ENCODE measurements at places on chromosomes 3 and 15.

DNA sequence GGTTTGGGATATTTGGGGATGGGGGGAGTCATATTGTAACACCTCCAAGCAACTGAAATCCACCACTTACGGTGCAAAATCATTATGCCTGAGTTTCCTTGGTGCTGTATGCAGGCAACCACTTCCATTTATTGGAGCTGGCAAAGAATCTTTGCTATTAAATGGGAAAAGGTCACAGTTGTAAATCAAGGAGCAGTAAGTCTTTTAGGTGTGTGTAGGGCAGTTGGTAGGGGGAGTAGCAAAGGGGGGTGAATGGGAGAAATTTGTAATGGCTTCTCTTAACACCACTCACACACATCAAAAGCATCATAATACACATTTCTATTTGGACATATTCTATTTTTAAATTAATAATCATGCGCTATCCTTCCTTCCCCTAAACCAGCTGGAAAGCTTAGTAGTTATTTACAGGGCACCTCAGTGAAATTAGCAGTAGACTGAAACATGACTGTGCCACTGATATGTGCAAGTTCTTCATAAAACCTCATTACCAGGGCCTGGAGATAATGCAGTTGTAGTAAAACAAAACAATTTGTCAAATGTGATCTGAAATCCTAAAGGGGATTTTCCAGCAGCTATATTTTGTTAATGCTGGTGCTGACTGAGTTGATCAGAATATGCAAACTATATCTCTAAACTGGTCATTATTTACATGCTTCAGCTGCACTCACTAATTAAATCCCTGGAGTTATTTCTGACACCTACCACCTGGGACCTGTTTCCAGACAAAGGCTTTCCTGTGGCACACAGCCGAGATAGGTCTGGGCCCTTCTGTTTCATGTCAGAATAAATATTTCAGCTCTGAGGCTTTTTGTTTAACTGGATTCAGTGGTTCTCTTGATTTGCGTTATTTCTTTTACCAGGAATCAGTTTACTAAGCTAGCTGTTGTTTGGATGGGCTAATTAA, 90.1 kb downstream of the B3GALNT1 start:
- no peak for DNase-seq

- no peak for DNase-seq
Observed at GRCh38 chr15:65371976-65372786, 5.6 kb downstream of the IGDCC3 start.

GRCh38 chr3:147411815-147412241, 2.7 kb downstream of the ZIC1 start:
- no peak for DNase-seq

DNA sequence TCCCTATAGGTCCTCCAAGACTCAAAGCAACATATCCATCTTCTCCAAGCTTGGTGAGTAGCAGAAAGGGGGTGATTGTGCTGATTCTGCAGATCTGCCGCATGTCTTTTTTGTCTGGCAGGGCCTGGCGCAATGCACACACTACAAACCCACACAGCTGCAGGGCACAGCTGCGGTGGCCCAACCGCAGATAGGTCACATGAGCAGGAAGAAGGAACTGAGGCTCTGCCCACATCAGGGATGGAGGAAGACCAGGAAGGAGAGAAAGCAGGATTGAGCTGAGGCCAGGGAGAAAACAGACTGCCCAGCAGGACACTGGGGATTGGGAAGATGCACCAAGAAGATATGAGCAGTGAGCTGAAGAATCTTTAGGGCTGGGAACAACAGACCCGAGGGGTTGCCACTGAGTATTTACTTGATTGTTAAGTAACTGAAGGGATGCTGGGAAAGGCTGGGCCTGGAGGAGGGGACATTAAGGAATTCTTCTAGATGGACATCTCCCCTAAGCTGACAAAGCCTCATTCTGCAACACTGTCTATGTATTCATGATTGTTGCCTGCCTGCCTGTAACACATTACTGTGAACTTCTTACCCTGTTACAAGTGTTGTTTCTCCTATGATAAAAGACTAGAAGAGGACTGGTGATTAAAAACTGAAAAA, 126.7 kb downstream of the MYLK start:
- DNase-seq: no peak

- no peak for DNase-seq
Observed at GRCh38 chr3:187706971-187707370, 4.6 kb upstream of the RTP2 start.

DNA sequence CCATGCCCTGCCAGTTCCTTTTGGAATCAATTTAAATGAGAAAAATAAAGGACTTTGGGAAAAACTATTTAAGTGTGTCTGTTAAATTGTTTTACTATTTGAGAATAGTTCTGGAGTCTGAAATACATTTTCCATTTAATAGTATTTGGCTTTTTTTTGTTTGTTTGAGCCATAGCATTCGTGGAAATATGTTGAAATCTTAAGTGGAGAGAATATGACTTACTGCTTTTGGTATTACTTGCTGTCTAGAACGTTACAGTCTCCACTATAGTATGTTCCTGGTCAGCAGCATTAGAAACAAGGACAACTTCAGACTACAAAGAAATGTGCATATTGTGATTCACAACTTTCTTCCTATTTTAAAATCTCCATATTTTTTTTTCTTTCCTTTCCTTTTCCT, 179.4 kb downstream of the GHSR start:
- no peak for DNase-seq

- DNase-seq: no peak
Observed at GRCh38 chr15:66692808-66693596, 9.0 kb upstream of the SMAD6 start.

- DNase-seq: no peak
Observed at GRCh38 chr3:150070271-150070670, 99.6 kb upstream of the PFN2 start.

DNA sequence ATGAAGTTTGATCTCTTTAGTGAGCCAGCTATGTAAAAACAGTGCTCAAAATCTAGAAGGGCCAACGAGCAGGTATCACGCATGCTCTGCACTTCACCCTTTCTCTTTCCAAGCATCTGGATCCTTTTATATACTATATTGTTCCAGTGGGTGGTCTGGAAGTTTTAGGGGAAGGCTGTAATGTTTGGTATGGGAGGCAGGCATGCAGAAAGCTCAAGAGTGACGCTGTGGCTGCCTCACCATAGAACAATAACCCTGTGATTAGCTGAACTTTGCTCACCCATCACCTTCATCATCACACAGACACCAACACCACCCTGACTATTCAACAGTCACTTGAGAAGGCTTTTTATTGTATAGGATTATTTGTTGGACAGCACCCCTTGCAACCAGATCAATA, 81.6 kb downstream of the FBN1 start:
- no peak for DNase-seq

- no peak for DNase-seq
Observed at GRCh38 chr3:4099607-4100006, 203.6 kb upstream of the SETMAR start.

- no peak for DNase-seq
Observed at GRCh38 chr3:59508273-59508672, 458.4 kb upstream of the CFAP20DC start.

DNA sequence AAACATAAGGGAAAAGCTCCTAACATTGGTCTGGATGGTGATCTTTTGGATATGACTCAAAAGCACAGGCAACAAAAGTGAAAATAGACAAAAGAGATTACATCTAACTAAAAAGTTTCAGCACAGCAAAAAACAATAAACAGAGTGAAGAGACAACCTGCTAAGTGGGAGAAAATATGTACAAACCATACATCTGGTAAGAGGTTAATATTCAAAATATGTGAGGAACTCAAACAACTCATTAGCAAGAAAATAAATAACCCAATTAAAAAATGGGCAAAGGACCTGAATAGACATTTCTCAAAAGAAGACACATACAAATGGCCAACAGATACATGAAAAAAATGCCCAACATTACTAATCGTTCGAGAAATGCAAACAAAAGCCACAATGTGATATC, 19.0 kb upstream of the NR1I2 start:
- DNase-seq: no peak

DNA sequence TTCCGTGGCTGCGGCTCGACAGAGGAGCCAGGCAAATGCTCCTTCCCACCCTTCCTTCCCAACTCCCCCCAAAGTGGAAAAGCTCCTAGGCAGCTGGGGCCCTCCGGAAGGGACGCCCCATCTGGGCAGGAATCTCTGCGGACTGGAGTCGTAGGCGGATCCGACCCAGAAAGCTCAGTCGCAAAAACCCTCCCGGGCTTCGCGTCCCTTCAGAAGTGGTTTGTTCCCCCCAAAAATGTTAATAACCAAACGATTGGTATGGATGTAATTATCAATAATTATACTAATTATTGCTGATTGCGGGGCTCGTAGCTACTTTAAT, 3.8 kb downstream of the RNU6-1 start:
- DNase-seq: no peak

- DNase-seq: no peak
Observed at GRCh38 chr3:118966700-118967099, 67.9 kb downstream of the IGSF11 start.

DNA sequence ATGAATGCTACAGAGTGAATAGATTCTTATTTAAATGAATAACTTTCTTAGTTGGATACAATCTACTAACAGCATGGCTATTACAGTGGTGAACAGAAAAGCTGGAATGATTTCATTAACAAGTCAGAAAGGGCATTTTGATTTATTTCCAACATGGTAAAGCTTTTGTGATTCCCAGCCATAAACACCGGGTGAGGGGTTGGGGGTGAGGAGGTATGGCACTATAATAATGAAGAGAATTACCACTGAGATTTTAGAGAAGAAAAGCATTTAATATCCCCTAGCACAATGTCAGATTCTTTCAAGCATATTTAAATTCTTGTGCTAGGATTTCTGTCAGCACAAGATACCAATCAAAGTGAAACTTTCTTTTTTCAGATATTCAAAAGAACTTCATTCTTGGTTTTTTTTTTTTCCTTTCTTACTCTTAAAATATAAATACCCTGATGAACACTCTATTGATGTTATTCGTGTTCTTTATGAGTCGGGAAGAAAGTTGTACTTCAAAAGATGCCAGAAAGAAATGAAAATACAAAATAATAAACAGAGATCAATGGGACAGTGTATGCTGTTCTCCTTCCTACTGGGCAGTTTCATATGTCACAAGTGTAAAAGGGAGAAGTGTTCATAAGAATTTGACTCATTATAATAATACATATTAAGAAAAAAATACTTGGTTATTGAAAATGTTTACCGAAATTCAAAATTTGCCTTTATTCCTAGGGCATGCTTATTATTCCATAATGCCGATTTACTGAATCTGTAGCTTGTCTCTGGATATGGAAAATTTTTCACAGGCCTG, 522.8 kb downstream of the CADM2 start:
- no peak for DNase-seq

DNA sequence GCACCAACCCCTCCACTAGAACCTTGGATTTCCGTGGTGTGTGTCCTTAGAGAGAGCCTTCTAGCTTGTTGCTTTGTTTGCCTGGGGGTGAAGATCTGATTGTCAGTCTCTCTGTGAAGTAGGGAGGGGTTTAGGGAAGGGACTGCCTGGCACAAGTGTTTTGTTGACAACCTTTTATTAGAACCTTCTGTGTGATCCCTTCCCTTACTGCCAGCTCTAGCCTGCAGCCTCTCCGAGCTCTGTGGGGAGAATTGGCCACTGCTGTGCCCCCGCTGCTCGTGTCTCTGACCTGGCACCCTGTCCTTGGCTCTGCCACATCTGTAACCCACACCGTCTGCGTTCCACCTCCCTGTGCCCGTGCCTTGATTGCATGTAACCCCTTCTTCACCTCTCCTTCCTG, 30.9 kb upstream of the PCSK6 start:
- no peak for DNase-seq

DNA sequence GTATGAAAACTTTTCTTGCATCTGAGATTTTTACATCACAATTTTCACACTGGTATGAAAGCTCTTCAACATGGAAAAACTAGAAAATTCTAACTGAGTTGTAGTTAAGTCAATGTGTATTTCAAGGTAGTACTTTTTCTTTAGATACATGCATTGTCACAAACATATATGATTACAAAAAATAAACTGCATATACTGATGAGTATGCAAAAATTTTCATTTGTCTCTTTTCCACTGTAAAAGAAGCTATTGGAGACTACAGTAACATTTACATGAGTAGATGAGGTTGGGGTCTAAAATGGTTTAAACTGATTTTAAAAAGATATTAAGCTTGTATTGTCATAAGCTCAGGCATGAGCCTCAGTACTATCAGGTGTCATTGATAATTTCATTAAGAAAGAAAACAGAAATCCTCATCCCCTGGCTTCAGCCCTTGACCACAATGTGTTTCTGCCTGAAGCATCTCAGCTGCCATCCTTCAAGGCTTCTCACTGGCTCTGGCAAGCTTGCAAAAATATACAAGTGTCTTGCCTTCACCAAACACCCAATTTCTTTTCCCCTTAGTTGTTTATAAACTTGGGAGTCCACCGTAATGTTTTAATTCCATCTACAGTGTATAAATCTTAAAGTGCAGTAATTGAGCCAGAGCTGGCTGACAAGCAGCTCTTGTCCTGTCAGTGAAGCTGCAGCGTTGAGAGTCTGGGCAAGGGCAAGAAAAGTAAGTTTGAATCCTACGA, 71.9 kb downstream of the ALDH1A2 start:
- no peak for DNase-seq

GRCh38 chr3:86794361-86795065, 196.4 kb downstream of the VGLL3 start:
- DNase-seq: no peak

DNA sequence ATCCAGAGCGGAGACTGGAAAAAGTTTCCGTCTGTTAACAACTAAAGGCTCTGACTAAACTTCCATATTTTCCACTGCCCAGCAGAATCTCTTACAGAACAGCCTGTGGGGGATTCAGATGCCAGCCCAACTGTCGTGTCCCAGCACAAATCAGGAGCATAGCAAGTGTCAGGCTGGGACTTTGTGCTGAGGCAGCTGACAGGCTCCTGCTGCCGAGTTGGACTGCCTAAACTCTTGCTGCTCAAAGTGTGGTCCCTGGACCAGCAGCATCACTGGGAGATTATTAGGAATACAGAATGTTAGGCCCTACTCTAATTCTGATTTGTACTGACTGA, 31.2 kb upstream of the CMTM7 start:
- DNase-seq: no peak

DNA sequence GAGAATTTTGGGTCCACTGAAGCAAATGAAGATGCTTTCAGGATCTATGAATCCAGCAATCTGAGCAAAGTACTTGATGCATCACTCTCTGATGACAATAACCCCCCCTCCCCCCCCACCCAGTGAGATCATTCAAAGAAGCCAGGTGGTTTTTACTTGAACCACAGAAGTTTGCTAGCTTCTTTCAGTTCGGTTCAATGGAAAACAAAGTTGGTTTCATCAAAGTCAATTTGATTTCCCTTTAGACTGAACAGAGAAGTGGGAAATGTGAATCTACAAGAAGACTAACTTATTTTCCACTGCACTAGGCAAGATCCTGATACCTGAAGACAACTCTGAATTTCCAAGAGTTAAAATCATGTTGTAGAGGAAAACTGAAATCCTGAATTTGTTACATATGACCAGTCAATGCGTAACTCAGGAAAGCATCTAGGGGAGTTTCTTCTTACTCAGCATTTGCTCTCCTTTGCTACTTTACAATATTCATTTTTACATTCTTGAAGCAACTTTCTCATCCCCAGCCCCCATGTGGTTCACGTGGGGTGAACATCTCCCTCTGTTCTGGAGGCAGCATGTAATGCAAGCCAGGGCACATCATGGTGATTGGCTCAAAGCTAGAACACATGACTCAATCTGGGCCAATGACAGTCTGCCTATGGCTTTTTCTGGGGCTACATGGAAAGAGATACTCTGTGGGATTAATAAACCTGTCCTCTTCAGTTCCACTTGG, 572.6 kb downstream of the FOXP1 start:
- no peak for DNase-seq

GRCh38 chr15:60706145-60706544, 227.2 kb upstream of the ICE2 start:
- DNase-seq: no peak

Measured in amniotic stem cell (primary cell).